Stimulated activated CD8-positive, alpha-beta memory T cell treated with anti-CD3 and anti-CD28 coated beads, Interleukin-4, amount 100 ng/mL, for 4 hours (primary cell): ENCODE measurements at places on chromosomes 7 and 10.

DNA sequence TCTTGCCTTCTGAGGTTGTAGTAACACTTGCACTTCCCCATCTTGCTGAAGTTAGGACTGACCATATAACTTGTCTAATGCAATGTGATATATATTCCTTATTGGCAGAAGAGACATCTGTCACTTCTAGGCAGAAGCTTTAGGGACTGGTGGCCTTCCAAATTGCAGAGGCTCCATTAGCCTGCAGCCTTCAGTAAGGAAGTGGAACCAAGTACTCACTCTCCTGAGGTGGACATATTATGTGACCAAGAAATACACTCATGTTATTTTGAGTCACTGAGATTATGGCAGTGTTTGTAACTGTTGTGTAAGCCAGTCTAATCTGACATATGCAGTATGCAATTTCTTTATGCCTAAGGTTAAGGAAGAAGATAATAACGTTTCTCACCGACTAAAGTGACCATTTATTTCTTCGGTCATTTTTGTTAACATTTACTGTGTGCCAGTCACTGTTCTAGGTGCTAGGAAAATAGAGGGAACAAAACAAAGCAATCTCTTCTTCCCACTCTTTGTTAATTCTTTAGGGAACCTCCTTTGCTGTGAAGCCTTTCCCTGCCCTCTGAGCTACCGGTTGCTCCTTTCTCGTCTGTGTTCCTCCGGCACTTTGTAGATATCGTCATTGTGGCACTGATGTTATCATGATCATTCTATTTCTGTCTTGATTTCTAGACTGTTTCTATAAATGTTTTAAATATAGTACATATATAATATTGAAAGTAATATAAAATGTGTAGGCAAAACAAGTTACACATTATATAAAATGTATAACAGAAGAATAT, 52.9 kb upstream of the HBP1 start:
- DNase-seq = no peak

- no peak for DNase-seq
Observed at GRCh38 chr10:69791812-69792211, 9.9 kb upstream of the COL13A1 start.

DNA sequence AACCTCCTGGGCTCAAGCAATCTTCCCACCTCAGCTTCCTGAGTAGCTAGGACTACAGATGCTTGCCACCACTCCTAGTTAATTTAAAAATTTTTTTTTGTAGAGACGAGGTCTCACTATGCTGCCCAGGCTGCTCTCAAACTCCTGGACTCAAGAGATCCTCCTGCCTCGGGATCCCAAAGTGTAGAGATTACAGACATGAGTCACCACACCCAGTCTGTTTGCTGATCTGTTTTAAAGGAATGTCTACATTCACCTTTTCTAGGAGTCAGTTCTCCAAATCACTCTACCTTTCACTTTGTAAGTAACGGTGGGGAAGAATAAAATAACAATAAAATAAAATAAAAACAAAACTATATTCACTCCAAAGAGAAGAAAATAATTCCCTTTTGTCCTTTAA, 86.6 kb upstream of the AGBL3 start:
- no peak for DNase-seq

DNA sequence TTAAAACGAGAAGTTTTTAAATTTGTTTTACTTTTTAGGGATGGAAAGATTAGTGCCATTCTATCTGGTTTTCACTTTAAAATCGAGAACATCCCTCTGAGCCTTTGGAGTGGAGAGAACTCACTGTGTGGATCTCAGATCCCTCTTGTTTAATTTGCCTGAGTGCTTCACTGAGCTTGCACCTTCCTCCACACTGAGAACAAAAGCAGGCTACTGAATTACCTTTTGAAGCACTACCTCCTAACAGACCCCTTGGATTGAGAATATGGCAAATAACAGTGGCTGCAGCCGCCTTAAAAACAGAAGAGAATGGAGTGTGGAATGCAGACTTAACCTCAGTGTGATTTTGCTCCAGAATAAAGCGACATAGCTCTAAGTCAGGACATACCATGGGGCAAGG, 204.7 kb downstream of the CNTNAP2 start:
- no peak for DNase-seq

DNA sequence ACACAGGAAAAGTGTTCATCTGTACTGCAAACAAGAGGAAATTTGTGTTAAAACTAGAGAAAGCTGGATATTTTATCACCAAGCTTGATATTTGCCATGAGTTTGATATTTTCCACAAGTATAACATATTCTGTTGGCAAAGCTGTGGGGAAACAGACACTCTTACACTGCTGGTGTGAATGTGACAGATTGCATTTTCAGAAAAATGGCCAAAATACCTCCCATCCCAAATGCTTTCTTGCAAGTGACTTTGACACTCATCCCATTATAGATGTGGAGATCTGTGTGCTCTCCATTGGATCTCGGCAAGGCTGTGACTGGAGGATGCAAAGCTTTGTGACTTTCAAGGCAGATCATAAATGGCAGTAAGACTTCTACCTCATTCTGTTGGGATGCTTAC, 30.5 kb downstream of the ZNF713 start:
- DNase-seq = no peak

- no peak for DNase-seq
Observed at GRCh38 chr10:52571516-52572182, 200.9 kb downstream of the MBL2 start.

DNA sequence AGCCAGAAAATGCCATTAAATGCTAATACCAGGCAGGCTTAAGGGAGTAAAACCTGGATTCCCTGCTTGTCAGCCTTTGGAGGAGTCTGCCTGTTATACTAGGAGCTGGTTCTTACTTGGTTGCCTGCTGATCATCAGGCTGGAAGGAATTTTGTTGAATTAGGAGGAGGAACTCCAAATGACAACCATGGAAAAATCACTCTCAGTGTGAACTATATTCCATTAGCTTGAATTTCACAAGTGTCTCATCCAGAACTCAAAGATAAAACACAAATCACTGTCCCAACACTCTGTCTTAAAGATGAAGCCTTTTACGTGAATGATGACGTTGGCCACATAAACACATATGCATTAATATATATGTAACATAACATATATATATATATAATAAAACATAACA, 238.9 kb upstream of the PLXDC2 start:
- DNase-seq = no peak

- no peak for DNase-seq
Observed at GRCh38 chr7:118183428-118183785, 557 bp upstream of the LSM8 start.

- DNase-seq = no peak
Observed at GRCh38 chr7:1418505-1419309, 40.6 kb downstream of the MICALL2 start.

GRCh38 chr10:129580901-129581300, 113.9 kb downstream of the MGMT start:
- DNase-seq = no peak

GRCh38 chr10:1561731-1562337, 175.5 kb downstream of the ADARB2 start:
- no peak for DNase-seq

DNA sequence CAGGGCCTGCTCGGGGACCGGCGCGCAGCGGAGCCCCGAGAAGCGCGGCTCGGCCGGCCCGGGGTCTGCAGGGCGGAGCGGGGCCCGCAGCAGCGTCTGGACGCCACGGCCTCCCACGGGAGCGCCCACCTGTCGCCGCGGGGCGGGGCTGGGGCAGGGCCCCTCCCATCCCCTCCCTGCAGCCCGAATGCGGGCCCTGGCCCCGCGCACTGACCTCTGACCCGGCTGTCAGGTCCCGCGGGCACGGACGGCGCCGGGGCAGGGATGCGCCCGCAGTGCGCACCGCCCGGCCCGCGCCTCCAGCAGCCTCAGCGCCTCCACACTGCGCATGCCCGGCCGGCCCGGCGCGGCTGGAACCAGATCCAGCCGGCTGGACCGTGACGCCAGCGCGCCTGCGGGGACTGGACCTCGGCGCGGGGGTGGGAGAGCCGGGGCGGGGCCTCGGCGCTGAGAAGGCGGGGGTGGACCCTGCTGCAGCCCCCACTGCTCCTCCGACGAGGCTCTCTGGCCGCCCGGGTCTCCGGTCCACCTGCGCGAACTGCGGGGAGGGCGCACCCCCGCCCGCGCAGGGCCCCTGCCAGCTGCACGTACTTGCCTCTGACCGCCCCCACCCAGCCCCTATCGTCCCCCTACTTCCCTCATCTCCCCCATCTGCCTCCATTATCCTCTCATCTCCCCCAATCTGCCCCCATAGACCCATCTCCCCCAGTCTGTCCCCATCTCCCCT, 16.1 kb upstream of the GPR146 start:
- DNase-seq = peak; percentile 46

DNA sequence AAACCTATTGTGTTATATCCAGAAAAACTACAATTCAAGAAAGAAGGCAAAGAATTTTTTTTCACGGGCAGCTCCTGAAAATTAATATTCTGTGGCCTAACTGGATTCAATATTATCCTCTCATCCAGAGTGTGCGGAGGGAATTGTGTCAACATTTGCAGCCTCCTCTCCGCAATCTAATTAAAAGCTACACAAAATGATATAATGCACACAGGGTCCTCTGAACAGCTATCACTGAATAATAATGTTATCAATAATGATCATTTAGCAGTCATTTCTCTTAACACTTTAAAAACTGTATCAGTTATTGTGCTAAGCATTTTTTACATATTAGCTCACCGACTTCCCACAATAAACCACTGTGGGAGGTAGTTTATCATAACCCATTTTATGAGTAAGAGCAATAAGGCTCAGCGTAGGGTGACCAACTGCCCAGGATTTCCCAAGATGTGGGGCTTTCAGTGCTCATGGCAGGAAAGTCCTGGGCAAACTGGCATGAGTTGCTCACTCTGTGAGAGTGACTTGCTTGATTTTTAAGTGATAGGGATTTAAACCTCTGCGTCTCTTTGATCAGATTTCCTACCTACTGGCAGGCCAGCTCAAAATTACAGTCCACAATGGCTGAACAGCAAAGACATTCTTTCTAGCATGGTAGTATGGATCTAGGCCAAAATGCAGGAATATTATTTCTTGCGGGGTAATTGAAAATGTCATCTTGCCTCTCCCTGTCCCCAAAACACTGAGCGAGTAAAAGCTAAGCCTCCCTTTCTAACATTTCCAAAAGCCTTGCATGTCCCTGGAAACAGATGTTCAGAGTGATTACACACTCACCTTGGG, 65.7 kb downstream of the AOAH start:
- no peak for DNase-seq

DNA sequence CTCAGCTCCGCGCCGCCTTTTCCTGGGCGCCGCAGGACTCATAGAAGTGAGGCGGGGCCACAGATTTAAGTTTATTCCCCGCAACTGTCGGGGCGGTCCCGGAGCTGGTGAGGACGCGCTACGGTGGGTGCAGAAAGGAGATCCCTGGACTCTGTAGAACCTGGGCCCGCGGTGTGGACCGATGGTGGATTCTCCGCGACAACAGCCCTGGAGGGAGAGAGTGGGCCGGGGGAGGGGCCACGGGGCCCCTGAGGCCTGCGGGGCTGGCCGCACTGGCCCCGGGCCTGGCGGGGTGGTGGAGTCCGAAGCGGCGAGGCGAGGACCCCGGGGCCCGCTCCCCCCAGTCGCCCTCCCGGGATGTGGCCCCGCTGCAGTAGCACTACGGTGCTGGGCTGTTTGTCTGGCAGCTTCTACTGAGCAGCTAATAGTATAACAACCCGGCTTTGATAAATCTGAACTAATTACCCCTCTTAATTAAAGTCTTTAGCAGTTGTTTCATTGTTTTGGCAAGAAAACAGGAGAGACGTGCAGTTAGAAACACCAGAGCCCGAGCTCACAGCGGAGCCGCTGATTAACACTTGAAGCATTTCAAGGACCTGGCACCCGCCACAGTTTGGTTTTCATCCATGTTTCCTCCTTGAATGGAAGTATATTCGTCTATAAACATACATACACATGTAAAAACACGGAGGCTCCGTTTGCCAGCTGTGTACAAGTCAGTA, 4.2 kb downstream of the FEZF1 start:
- no peak for DNase-seq

- no peak for DNase-seq
Observed at GRCh38 chr7:128827248-128827958, 2.8 kb upstream of the FLNC start.
